ENCODE measurements at places on chromosomes 1 and 21. TPM values are rescaled to one million over a fixed set of nuclear protein-coding genes. Genes with fewer than 3 reads are reported as not detected.

Gene TFF2
- total RNA-seq: not detected

Gene HSPA6
- total RNA-seq: under 0.01 TPM

Gene SLC44A3
- total RNA-seq: 0.17 TPM

Gene FLG
- total RNA-seq: not detected

Gene HJV
- not detected for total RNA-seq

Gene BRDT
- not detected for total RNA-seq

Gene S100A3
- total RNA-seq: 11.6 TPM

Gene OSCP1
- 9.8 TPM for total RNA-seq

Gene OR2T27
- total RNA-seq: not detected

Gene CD1D
- 0.67 TPM for total RNA-seq

Gene PIGP
- 14.7 TPM for total RNA-seq

Gene PLA2G2A
- total RNA-seq: not detected

Gene CELA2B
- not detected for total RNA-seq

Gene PKLR
- not detected for total RNA-seq

Gene VWA5B1
- total RNA-seq: not detected

Gene HOOK1
- not detected for total RNA-seq

Gene RGS1
- total RNA-seq: not detected

Gene PAQR6
- 0.34 TPM for total RNA-seq

Gene RGS13
- total RNA-seq: not detected

Gene PHLDA3
- 49.1 TPM for total RNA-seq

Gene HORMAD1
- total RNA-seq: not detected

Gene EFCAB14
- total RNA-seq: 30.3 TPM

Gene CYP4B1
- total RNA-seq: not detected

Gene CTBS
- 7.0 TPM for total RNA-seq

Gene ASAP3
- 25.6 TPM for total RNA-seq

Gene SIM2
- total RNA-seq: 2.0 TPM

Gene PTAFR
- 0.34 TPM for total RNA-seq

Gene SYCP1
- total RNA-seq: not detected

Gene CHI3L1
- 0.59 TPM for total RNA-seq
